ENCODE measurements at places on chromosomes 7 and 10.

GRCh38 chr7:51000956-51001355 is 218.3 kb upstream of the GRB10 start:
- DNase-seq = no peak

DNA sequence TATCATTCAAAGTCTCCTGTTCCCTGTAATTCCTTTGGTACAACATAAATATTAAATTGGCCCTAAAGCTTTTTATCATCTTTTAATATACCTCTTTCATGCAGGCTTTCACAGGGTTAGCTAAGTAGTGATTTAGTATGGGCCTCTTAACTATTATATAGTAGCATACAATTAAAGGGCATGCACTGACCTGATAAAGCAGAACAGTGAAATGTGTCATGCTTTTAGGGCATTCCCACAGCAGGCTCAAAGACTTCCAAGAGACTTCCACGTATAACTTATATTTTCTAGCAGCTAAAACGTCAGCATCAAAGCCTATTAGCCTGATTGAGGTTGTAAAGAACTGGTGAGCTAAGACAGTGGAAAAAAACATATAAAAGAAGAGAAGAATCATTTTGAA is 35.3 kb downstream of the SAMD8 start:
- DNase-seq = no peak

DNA sequence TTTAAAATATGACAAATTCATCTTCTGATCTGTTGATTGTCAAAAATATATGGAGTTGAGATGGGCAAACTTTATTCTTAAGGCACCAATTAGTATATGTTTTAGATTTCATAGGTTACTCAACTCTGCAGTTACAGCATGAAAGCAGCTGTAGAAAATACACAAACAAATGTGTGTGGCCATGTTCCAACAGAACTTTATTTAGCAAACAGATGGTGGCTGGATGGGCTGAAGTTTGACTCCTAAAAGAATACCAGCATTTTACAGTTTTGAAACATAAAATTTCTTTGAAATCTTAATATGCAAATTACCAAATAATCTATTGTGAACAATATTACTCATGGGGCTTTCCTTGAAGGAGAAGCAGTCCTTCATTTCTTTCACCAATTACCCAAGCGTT is 1206.0 kb upstream of the LRRTM3 start:
- DNase-seq = no peak

- no peak for DNase-seq
Observed at GRCh38 chr10:126754966-126755365, 84.5 kb upstream of the C10orf90 start.

DNA sequence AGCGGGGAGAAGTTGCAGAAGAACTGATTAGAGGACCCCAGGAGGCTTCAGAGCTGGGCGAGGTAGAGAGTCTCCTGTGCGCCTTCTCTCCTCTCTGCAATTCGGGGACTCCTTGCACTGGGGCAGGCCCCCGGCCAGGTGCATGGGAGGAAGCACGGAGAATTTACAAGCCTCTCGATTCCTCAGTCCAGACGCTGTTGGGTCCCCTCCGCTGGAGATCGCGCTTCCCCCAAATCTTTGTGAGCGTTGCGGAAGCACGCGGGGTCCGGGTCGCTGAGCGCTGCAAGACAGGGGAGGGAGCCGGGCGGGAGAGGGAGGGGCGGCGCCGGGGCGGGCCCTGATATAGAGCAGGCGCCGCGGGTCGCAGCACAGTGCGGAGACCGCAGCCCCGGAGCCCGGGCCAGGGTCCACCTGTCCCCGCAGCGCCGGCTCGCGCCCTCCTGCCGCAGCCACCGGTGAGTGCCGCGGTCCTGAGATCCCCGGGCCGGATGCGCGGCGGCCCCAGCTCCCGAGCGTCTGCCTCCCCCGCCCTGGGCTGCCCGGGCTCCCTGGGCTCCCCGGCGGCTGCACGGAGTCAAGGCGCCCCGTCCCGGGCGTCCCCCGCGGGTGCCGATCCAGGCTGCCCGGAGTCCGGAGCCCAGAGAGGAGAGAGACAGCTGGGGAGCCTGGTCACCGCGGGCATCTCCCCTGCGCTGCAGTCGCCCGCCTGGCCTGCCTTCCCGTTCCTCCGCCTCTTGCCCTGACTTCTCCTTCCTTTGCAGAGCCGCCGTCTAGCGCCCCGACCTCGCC is at the start of gene PLAU:
Gene PLAU, plus strand, starts transcription at position 369 of the 789 bp plus-strand sequence. CDS start 424 bp downstream, outside the sequence.
- DNase-seq = peak; percentile 46

- DNase-seq = no peak
Observed at GRCh38 chr10:20769481-20769880, 127.6 kb downstream of the NEBL start.

- DNase-seq = no peak
Observed at GRCh38 chr7:131385039-131385605, 57.4 kb downstream of the MKLN1 start.

DNA sequence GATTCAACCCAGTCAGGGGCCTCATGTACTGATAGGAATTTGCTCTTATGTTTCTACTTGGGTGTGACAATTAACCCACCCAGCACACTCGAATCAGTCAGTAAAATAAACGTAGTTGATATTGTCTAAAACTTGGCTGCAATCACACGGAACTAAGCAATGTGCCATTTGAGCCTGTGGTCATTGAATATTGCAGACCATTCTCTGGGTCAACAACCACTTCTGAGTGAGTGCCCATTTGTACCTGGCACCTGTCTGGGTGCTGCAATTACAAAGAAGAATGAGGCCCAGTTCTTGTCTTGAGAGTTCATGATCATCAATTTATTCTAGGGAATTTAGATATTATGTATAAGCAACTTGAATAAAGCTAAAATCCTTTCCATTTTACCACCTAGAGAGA is 29.8 kb downstream of the NPY start:
- DNase-seq = no peak

GRCh38 chr10:80697926-80698325 is 160.2 kb downstream of the SH2D4B start:
- no peak for DNase-seq

DNA sequence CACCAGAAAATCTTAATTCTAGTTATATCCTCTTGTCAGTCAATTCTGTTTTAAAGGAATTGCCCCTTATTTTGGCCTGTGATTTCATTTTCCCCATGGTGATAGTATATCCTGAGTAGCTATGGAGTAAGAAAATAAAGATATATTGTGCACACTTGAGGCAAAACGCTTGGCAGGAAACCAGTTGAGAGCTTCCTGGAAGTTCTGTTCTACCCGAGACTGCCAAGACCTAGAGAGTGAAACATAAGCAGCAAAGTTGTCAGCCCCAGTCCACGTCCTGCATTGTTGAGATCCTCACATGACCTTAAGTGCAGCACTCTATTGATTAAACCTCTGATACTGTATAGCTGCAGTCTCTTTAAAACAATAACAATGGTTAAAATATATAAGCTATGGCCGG is 235.2 kb downstream of the CDC14C start:
- DNase-seq = no peak

DNA sequence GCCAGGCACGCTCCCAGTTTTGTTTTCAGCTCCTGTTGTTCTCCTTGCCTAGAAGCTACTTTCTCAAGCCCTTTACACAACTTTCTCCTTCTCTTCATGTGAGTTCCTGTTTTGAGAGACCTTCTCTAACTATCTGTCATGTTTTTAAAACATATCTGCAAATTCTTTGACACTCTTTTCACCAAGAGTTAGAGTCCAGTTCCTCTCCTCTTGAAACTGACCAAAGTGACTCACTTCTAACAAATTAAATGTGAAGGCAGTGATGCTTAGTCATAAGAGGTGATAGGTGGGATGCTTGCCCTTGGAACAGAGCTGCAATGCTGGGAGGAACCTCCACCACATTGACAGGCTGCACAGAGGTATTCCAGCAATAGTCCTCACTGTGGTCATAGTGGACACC is 25.3 kb downstream of the ZSCAN25 start:
- no peak for DNase-seq

- no peak for DNase-seq
Observed at GRCh38 chr10:70498970-70499835, 20.6 kb downstream of the PALD1 start.

DNA sequence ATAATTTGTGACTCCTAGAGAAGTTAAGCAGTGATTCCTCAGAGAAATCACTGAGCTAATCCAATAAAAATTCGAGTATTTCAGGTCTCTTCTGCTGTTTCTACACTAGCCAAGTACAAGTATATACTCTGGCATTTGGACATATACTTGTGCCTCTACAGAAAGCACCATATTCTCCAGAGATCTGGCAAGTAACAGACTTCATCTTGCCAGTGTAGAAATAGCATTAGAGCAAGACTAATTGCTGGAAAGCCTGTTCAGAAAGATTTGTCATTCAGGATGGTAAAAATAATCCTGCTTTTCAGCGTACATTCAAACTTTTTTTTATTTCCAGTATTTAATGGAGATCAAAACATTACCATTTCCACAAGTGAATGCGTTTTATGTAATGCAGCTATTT is 410.8 kb upstream of the ETV1 start:
- no peak for DNase-seq

DNA sequence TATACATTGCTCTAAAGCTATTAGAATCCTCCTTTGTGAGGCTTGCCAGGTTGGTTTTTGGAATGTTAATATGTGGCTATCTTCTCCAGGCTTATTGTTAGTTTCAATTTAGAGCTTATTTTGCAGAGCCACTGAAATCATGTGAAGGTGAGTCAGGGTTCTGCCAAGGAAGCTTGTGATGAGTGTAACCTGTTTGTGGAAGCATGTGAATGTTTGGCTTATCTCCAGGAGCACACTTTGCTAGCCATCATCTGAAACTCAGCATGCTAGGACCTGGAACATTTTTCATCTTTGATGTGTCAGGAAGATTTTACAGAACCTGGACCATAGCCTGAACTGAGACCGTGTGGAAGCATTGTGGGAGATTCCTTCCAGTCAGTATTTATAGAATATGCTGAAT is 197.3 kb downstream of the PPP1R9A start:
- no peak for DNase-seq

DNA sequence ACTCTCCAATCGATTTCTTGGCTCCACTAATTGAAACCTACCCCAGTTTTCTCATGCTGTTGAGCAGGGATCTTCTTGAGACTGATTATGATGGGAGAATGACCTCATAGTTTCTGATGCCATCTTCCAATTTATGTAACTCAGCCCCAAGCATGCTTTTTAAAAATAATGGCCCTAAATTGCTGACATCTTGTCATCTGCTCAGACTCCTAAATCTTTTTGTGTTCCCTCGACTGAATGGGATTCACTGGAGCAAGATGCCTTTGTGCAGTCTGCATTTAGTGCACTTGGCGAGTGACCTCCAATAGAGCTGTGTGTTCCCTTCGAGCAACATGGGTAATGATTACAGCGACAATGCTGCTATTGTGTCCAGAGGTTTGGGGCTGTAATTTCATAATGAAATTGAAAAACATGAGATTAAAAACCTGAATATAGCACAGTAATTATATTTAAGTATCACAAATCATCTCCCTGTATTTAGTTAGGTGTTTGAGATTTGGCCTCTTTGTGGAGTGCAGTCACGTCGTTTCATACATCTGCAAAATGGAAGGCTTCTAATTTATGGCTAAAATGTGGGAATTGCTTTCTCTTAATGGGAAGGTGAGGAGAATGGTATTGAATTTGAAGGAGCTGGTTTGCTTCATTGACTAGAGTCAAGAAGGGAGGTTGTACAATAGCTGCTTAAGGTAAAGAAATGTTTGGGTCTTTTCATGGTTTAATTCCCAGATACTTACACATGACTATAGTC is 192.9 kb downstream of the AUTS2 start:
- no peak for DNase-seq

- no peak for DNase-seq
Observed at GRCh38 chr10:126160571-126160970, 227.7 kb downstream of the ADAM12 start.

DNA sequence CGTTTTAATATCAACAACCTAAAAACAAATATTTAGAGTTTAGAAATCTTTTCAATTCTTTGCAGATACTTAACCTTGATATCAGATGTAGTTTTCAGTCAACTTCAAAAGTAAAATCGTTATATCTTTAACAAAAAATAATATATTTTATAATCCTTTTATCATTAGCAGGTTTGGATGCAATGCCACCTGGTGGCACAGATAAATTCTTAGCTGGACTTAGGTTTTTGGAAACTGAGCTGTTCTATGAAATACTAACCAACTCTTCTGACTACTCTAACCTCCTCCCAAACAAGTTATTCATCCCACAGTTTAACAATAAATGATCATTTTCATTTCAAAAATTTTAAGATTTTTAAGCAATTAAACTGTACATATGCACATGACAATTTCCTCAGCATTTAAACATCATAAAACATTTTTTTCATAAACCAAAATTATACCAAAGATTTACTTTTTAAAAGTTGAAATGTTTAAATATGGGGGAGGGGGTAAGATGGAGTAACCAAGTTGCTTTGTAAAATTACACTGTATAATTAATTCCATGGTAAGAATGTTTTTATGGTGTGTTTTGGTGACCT is 56.9 kb downstream of the HIBADH start:
- no peak for DNase-seq

GRCh38 chr10:132107186-132107948 is 41.6 kb downstream of the JAKMIP3 start:
- DNase-seq = no peak

DNA sequence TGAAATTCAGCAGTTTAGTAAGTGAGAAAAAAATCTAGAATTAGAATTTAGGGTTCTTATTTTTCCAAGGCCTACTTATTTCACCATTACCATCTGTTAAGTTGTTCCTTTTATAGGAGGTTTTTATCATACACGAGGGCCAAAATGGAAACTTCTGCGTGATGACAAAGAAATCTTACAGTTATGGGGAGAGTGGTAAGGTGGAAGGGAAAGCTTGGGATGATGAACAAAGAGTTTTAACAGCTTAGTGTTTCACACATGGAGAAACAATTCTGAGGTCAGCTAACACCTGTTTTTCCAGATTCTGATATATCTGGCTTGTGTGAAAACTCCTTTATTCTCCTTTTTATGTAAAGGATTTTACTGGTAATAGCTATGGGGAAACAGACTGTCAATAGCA is 49.8 kb upstream of the SEMA3C start:
- DNase-seq = no peak

DNA sequence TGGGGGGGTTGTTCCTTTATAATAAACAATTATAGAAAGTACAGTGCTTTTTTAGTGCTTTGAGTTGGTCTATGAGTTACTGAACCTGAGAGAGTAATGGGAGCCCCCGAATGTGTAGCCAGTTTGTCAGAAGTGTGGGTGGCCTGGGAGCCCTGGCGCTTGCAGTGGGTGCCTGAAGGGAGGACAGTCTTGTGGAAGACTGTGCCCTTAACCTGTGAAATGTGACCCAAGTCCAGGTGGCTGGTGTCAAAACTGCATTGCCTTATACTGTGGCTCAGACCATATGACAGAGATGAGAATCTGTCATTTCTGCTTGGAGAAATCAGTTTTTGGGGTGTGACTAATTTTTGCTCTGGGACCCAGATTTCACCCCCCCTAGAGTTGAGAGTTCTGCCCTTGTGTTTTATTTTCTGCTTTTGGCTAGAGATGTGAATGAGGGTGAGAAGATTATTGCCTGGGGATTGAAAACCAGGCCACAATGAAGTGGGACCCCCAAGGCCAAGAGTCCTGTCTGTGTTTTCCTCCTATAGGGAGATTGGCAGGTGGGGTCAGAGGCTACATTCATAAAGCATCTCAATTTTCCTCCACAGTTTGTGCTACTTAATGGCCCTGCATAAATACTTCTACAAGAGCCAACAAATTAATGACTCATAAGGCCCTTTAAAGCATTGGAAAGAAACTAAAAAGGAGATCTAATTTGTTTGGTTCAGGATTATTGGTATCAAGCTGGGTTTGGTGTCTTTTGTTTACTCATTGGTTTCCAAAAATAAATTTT is 24.1 kb upstream of the CARD11 start:
- no peak for DNase-seq

Measured in NCI-H510A treated with DMSO at 0.1 percent for 48 hours (cell line).